ENCODE measurements at places on chromosomes 16 and 17. TPM values are rescaled to one million over a fixed set of nuclear protein-coding genes. Genes with fewer than 3 reads are reported as not detected.

The PITPNM3 gene
- total RNA-seq, result 20.1 TPM

The LRRC59 gene
- 68.2 TPM for total RNA-seq

The TP53 gene
- total RNA-seq, result 74.1 TPM

The QPRT gene
- 0.60 TPM for total RNA-seq

The TMEM238L gene
- total RNA-seq, result 2.3 TPM

DNA sequence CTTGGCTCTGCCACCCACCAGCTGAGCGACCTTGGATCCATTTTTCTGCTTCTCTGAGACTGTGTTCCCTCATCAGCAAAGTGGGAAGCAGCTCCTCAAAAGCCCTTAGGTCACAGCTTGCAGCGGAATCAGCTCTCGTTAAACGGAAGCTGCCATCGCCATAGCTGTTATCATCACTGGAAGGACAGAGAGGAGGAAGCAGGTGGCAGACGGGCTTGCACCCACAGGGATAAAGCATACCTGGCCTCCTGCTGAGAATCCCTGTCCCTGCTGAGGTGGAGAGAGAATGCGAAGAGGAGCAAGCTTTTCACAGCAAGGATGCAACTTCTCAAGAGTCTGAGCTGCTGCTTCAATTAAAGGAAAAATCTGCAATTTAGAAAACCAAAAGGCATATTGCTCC, 106.6 kb downstream of the CLEC16A start:
- no peak for ATAC-seq

- ATAC-seq, result no peak
Measured at GRCh38 chr16:47460359-47460710, 528 bp downstream of the ITFG1 start.

DNA sequence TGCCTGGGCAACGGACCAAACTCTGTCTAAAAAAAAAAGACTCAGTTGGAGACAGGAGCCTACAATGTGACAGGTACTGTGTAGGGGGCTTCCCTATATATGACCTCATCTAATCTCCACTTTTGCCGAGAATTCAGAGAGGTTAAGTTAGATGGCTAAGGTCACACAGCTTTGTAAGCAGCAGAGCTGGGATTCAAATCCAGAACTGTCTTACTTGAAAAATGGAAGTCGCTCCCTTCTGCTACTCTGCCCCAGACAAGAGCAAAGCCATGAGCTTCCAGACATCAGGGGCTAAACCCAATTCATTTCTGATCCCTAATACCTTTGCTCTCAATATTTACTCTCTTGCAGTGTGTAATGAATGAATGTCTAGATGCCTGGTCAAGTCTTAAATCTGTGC, 41.5 kb upstream of the ABCC12 start:
- no peak for ATAC-seq

- no peak for ATAC-seq
Measured at GRCh38 chr17:36705283-36705795, 104.0 kb downstream of the MRM1 start.

GRCh38 chr17:42065201-42065600, 14.8 kb upstream of the C17orf113 start:
- ATAC-seq, result no peak

- no peak for ATAC-seq
Measured at GRCh38 chr17:57495771-57496170, 239.4 kb downstream of the MSI2 start.

DNA sequence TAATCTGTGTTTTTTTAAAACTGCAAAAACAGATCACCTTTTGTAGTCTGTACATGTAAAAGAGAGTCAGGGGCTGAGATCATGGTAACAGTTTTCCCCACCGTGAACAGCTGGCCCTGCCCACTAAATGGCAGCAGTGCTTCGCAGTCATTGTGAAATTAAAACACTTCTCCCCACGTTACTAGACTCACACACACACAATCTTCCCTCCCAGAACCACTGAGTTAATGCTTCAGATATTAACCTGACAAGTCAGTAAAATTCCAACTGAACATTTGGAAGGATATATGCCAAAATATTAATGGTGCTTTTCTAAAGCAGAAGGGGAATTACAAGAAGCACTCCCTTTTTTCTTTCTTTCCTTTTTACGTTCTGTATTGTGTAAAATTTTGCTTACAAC, 1.2 kb upstream of the CD300LG start:
- no peak for ATAC-seq

GRCh38 chr17:63984236-63984635, 11.5 kb upstream of the SCN4A start:
- no peak for ATAC-seq
